CD8-positive, alpha-beta T cell (primary cell): ENCODE measurements at places on chromosomes 5 and 9.

DNA sequence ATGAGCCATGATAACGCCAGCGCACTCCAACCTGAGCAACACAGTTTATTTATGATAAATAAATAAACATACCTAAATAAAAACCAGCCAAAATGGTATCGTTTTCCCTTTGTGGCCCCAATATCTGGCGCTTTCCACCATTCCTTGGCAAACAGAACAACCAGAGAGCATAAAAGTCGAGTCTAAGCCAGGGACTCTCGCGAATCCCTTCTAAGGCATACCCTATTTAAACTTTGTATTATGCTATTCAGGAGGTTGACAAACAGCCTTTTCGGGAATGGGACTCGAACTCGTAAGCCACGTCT lies 386 bp upstream of the MATR3 start:
- DNase-seq, result no peak

DNA sequence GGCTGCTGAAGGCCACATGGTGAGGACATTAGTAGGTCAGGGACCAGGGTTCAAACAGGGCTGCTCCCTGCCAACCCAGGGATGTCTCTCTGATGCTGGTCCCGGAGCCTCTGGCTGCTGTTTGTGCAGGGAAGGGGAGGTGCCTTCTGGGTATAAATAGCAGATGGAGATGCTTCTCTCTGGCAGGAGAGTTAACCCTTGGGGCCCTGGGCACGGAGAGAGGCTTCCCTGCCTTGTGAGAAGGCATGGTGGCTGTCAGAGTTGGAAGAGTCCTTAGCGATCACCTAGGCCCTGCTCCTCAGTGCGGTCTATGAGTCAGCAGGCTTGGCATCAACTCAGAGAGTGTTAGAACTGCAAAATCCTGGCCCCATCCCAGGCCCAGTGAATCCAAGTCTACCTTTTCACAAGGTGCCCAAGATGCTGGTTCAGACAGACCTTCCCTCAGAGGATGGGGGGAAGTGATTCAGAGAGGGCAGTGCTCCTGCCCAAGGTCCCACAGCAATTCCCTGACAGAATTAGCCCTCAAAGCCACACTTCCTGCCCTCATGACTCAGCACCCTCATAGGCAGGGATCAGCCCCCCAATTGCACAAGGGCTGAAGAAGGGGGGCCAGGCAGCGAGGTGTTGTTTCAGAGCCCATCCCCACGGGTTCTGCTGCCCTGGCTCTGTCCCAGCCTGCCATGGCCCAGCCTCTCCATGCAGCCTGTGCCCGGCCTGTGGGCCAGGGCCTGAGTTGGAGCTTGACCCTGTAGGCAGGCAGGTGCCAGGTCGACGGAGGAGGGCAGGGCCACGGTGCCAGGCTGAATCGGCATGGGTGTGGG lies 25.6 kb downstream of the CAMK2A start:
- no peak for DNase-seq

GRCh38 chr5:170275376-170275994 lies 22.1 kb downstream of the LCP2 start:
- no peak for DNase-seq

- DNase-seq, result no peak
These were observed 655.3 kb downstream of the LRRC70 start for GRCh38 chr5:63233911-63234310.

DNA sequence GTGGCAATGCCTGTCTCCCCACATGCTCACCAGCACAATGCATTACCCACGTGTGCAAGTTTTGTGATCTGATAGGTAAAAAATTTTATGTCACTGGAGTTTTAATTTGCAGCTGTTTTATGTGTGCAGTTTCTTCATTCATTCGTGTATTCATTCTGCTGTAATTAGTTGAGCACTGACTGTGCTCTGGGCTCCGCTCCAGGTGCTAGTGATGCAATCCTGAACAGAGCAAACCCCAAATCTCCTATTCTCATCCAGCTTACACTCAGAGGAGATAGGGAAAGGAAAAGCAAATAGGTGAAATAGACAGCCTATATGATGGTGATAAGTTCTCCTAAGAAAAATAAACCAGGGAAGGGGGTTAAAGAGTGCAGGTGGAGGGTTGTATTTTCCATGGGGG lies 148.4 kb downstream of the TENT4A start:
- no peak for DNase-seq

- no peak for DNase-seq
These were observed 318.3 kb upstream of the GRAMD2B start for GRCh38 chr5:126104951-126105350.
